ENCODE measurements at places on chromosomes 1 and 21.

GRCh38 chr1:98468111-98468717 is 193.3 kb upstream of the SNX7 start:
- DNase-seq = peak; percentile 5

DNA sequence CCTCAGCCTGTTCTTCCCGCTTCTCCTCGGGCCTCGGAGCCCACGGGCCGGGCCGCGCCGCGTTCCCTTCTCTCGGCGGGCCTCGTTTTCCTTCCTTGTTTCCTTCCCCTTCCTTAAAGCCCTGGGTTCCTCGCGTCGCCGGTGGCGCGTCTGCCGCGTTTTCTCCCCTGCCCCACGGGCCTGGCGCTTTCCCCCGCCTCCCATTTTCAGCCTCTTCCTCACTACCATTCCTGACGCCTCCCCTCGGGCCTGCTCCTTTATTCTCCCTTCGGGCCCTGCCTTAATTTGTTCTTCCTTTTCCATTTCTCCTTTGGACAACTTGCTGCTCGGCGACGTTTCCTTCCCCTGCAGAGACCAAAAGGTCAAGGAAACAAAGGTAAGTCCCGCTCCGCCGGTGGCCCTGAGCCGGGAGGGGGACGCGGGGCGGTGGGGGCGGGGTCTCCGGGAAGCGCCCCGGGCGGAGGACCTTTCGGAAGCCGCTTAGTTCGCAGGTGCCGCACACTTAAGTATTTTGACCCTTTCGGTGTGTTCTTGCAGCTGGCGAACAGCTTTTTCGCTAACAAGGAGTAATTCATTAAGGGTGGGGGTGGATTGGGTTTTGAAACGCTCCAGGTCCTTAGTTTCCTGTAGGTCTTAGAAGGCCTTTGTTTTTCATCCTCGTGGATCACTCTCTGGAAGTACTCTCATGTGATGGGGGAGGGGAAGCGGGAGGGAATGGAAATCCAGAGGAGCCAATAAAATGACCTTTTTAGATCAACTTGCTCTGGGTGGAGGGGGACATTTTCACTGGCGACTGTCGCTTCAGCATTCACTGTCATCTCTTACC is 780 bp downstream of the YTHDF2 start:
- peak; percentile 42 for DNase-seq

- DNase-seq = no peak
Observed at GRCh38 chr1:191668525-191668924, 489.7 kb upstream of the RGS18 start.

DNA sequence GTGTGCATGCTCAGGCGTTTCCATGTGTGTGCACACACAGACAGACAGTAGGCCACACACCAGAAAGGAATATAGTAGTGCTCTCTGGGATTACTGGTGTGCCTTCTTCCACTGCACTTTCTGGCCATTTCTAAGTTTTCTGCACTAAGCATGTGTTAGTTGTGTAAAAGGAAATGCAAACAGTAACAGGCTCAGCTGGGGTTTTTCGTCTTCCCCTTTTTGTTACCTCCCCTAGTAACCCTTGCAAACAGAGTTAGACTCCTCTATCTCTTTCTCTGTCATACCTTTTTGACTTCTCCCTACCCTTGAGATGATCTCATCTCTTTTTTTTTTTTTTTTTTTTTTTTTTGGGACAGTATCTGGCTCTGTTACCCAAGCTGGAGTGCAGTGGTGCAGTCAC is 196.3 kb downstream of the SDCCAG8 start:
- DNase-seq = no peak

DNA sequence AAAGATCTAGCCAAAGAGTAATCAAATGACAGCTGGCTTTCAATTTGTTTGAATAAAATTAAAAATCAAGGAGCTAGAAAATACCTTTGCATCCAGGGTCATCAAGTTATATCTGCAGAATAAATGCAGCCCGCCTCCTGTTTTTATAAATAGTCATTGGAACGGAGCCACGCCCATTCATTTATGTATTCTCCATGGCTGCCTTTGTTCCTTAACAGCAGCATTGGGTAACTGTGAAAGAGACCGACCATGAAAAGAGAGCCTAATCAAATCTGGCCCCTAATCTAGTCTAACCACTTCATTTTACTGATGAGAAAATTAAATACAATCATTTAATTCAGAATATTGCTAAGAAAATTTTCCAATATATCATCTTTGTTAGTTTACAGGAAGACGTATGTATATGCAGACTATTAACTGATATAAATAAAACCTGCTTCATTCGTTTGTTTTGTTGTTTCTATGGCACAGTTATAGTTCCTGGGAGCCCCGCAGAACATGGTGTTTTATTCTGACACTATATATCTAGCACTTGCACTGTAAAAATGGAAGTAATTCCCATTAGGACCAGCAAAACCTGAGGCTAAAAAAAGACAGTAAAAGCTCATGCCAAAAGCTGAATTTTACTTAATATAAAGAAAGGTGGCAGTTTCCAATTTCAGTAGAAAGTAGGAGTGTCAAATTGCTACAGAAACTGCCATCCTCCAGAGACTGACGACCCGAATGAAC is 111.8 kb upstream of the PALMD start:
- DNase-seq = no peak

- DNase-seq = no peak
Observed at GRCh38 chr1:31739346-31739745, 24.8 kb downstream of the ADGRB2 start.

GRCh38 chr1:173520799-173521198 is 43.7 kb downstream of the PRDX6 start:
- DNase-seq = no peak

- no peak for DNase-seq
Observed at GRCh38 chr1:176517484-176517883, 54.5 kb downstream of the PAPPA2 start.

- DNase-seq = no peak
Observed at GRCh38 chr21:42159560-42160110, 59.3 kb upstream of the ABCG1 start.

- no peak for DNase-seq
Observed at GRCh38 chr21:35582731-35583130, 477.6 kb downstream of the SETD4 start.

DNA sequence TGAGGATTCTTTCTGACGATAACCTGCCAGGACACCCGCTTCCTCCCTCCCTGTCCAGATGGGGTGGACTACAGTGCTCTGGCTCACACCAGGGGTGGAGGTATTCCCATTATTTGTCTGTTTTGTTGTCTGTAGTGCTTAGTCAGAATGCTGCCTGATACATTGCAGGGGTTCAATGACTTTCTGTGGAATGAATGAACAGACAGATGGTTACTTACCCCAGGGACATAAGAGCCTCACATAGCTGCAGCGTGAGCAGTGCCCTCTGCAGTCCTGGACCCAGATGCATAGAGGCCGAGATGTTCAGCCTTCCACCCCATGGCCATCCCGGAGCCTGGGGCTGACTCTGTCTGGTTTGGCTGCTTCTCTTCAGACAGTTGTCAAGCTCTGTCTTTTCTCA is 13.0 kb upstream of the F3 start:
- no peak for DNase-seq

DNA sequence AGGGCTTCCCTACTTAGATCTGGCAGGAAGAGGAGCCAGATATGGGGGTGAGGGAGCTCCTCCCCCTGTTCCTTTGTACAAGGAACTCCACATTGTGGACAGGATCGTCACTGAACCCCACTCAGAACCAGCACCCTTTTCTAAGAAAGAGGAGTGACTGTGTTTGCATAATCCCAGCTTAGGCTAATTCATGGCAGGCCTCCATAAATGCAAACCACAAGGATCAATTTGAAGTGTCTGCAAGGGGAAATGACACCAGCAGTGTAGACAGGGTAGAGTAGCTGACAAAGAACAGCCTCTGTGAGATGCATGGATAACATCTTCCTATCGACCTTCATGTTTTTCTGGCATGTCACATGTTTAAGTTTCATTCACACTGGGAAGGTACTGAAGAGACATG is 11.7 kb downstream of the MX1 start:
- DNase-seq = no peak

GRCh38 chr1:34771573-34772371 is 9.2 kb upstream of the GJB3 start:
- no peak for DNase-seq

- no peak for DNase-seq
Observed at GRCh38 chr1:71224741-71225377, 144.0 kb upstream of the ZRANB2 start.

DNA sequence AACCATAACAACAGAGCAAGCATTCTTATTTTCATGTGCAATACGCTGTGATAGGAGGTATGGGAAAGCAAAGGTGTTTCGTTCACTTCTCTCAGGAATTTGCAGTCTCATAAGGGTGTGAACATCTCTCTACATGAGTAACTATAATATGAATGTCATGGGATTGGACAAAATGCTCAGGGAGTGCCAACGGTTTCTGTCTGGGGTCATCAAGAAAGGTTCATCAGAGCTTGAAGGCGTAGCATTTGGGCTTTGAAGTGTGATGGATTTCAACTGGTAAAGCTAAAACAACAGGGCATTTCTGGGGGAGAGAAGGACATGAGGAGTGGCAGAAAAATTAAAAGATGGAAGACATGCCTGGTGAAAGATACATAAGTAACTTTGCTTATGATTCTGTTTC is 32.4 kb downstream of the GREM2 start:
- no peak for DNase-seq

All from HTR-8/SVneo (cell line).